ENCODE measurements at places on chromosomes 3 and 15. TPM values are rescaled to one million over a fixed set of nuclear protein-coding genes. Genes with fewer than 3 reads are reported as not detected.
A peak's percentile ranks its signal among the peaks of the same experiment; 100 is the strongest.

MYL3 gene
- polyA plus RNA-seq, result not detected

C3orf49 gene
- not detected for polyA plus RNA-seq

APBA2 gene
- 0.06 TPM for polyA plus RNA-seq

DNA sequence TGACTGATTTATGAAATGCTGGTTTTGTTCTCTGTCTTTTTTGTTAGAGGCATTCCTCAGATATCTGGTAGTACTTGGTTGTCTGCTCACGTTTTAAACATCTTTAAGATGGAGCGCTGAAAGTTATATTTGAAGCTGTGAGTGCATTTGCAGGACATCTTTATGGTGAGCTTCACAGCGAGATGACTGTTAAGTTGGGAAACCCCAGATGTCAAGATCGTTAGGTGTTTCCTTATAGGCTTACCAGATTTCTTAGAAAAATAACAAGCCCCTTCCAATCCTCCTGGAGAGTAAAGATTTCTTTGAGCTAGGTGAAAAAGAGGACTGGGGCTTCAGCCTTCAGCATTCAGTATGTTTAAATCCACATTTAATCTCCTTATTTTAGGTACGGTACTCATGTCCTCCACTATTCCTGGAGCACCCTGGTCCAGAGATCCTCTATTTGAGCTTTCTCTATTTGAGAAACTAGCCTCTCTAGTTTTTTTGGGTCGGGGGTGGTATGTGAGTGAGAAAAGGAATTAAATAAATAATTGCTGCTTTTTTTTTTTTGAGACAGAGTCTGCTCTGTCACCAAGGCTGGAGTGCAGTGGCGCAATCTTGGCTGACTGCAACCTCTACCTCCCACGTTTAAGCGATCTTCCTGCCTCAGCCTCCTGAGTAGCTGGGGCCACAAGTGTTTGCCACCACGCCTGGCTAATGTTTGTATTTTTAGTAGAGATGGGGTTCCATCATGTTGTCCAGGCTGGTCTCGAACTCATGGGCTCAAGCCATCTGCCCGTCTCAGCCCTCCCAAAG lies 72.3 kb downstream of the ZNF609 start:
- H3K36me3 ChIP-seq, result peaks cover 1% of the 10 kb centered on the region
- H3K4me3 ChIP-seq, result no peak overlapping the region
- DNase-seq, result no peak
- no peak overlapping the region for H3K27ac ChIP-seq
- no peaks in the 10 kb centered on the region for H3K27me3 ChIP-seq

DNA sequence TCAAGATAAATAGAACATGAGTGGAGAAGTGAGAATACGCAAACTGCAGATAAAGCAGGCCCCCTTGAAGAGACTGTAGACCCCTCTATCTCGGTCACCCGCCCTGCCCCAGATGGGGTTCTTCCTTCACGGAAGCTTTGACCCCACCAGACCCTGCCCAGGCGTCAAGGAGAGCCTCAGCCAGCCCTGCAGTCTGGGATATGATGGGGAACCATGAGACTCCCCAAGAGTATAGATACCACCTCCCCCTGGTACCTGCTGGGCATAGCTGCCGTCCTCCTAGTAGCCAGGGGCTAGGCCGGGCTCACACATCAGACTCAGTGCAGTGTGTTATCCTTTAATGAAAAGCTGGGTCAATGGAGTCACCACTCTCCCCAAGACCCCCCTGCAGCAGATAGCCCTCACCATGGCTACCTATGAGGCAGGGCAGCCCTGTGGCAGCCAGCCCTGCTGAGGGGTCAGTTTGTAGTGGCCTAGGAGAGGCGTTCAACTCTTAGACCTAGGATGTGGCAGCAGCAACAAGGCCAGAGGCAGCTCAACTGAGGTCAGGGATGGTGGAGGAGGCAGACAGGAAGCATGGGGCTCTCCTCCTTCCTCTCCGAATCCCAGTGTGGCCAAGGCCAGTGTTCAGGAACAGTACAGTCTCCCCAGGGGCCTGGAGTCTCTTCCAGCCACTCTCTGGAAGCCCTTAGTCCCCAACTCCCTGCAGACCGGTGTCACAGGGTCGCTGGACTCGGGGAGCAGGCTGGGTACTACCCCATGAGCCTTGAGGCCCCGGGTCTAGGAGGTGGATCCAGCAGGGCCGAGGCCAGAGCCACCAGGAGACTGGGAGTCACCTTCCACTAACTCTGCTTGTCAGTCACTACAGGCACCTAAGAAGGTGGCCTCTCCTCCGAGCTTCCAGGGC lies 26.1 kb downstream of the PLXNB1 start:
- no peaks in the 10 kb centered on the region for H3K36me3 ChIP-seq
- no peaks in the 10 kb centered on the region for H3K4me1 ChIP-seq
- no peak for DNase-seq
- H3K4me3 ChIP-seq, result no peak overlapping the region
- no peaks in the 10 kb centered on the region for H3K27me3 ChIP-seq

GRCh38 chr3:97911459-97911858 lies 60.8 kb downstream of the RIOX2 start:
- H3K27me3 ChIP-seq, result no peaks in the 10 kb centered on the region
- H3K27ac ChIP-seq, result no peak overlapping the region
- DNase-seq, result no peak
- H3K36me3 ChIP-seq, result no peaks in the 10 kb centered on the region
- H3K4me3 ChIP-seq, result no peak overlapping the region

GRCh38 chr3:101050046-101050445 lies 56.8 kb upstream of the ABI3BP start:
- H3K4me3 ChIP-seq, result no peak overlapping the region
- no peaks in the 10 kb centered on the region for H3K36me3 ChIP-seq
- H3K27me3 ChIP-seq, result no peaks in the 10 kb centered on the region
- no peak overlapping the region for H3K27ac ChIP-seq

- no peak for DNase-seq
- peaks cover 8% of the 10 kb centered on the region for H3K27me3 ChIP-seq
- H3K4me1 ChIP-seq, result no peaks in the 10 kb centered on the region
- H3K36me3 ChIP-seq, result no peaks in the 10 kb centered on the region
- no peak overlapping the region for H3K4me3 ChIP-seq
- H3K27ac ChIP-seq, result no peak overlapping the region
These were observed 41.9 kb downstream of the FMN1 start for GRCh38 chr15:33152502-33153109.

DNA sequence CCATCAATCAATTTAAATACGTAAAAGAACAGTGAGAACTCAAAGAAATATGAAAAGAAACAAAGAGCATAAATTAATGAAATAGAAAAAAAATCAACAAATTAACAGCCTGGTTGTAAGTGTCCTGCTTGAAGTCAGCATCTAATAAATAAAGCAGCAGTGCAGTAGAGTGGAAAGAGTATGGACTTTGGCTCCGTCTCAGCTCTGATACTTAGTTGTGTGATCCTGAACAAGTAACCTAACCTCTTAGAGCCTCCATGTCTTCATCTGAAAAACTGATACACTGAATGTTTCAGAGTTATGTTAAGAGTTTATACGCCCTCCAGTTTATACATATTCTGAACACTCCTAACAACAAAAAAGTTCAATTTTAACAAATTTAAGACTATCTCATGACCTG lies 44.6 kb downstream of the TFDP2 start:
- no peak overlapping the region for H3K4me3 ChIP-seq
- H3K4me1 ChIP-seq, result no peaks in the 10 kb centered on the region
- no peaks in the 10 kb centered on the region for H3K36me3 ChIP-seq
- no peaks in the 10 kb centered on the region for H3K27me3 ChIP-seq

DNA sequence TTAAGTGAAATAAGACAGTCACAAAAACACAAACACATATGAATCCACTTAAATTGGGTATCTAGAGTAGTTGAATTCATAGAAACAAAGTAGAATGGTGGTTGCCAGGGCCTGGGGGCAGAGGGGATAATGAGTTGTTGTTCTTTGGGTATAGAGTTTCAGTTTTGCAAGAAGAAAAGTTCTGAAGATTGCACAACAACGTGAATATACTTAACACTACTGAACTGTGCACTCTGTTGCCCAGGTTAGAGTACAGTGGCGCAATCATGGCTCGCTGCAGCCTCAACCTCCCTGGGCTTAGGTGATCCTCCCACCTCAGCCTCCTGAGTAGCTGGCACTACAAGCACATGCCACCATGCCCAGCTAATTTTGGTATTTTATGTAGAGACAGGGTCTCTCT lies 14.9 kb downstream of the GRAMD2A start:
- peaks cover 5% of the 10 kb centered on the region for H3K27me3 ChIP-seq
- no peaks in the 10 kb centered on the region for H3K36me3 ChIP-seq
- DNase-seq, result no peak

- H3K27ac ChIP-seq, result peak overlapping the region; percentile 93
- DNase-seq, result no peak
- H3K4me3 ChIP-seq, result peak overlapping the region; percentile 94
- H3K27me3 ChIP-seq, result no peaks in the 10 kb centered on the region
These were observed 3.2 kb downstream of the CHST2 start for GRCh38 chr3:143122608-143123352.

DNA sequence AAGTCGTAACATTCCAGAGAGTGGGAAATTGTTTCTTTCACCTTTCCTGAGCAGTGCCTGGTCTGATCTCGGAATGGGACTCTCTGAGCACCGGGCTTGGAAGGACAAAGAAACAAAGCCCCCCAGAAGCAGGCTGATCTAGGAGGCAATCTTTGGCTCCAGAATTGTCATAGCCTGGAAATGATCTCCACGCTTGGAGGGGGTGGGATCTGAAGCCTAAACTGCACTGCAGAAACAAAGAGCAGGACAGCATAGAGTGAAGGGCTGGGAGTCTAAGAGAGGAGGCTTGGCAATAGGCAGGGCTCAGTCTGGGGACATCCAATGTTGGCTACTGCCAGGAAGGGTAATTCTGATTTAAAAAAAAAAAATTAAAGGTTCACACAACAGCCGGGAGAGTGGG lies 1.9 kb downstream of the CRABP1 start:
- no peaks in the 10 kb centered on the region for H3K36me3 ChIP-seq
- no peak for DNase-seq
- no peak overlapping the region for H3K27ac ChIP-seq
- H3K27me3 ChIP-seq, result peaks cover 14% of the 10 kb centered on the region
- no peaks in the 10 kb centered on the region for H3K4me1 ChIP-seq
